ENCODE measurements at places on chromosomes 16 and 17.
A peak's percentile ranks its signal among the peaks of the same experiment; 100 is the strongest.

- no peak for DNase-seq
These were observed 26.8 kb upstream of the SLC5A10 start for GRCh38 chr17:18925187-18925586.

GRCh38 chr16:69542974-69543373, 22.8 kb upstream of the NFAT5 start:
- DNase-seq = no peak

- DNase-seq = peak; percentile 100
These were observed at the start of gene CLTC for GRCh38 chr17:59619298-59620063. Gene CLTC (plus strand): TSS chr17:59619895. CDS start chr17:59620132, 237 bp downstream.

DNA sequence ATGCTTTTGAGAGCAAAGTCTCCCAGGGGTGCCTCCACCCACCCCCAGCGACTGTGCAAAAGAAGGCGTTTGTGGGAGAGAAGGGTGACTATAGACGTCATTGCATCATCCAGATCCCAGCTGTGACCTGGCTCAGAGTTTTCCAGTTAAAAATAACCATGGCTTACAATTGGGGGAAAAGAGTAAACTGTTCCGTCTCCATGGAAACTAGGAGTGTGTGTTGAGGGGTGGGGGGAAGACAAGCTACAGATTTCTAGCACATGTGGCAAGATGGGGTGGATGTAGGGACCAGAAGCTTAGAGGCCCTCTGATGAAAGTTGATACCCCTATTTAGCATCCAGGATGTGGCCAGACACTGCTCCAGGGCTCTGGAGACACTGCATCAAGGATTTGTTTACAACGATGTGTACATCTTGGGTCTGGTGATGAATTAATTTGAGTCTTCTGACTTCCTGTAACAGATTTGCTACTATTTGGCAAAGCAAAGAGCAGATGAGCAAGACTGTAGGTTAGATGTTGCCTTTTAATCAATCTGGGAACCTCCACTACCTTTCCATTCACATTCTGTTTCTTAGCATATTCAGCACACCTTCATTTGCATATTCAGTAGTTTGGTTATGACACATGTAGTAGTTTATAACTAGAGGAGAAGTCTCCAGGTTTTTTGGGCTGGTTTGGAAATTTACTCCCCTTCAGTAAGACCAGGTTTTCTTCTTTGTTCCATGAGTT, 6.2 kb upstream of the DUSP14 start:
- DNase-seq = peak; percentile 92

- DNase-seq = no peak
These were observed 3.7 kb upstream of the DHX33 start for GRCh38 chr17:5472511-5472910.

GRCh38 chr16:81744911-81745310, 34.2 kb upstream of the PLCG2 start:
- DNase-seq = no peak

GRCh38 chr17:82963104-82963950, 116.1 kb upstream of the METRNL start:
- no peak for DNase-seq

GRCh38 chr17:64504769-64505339, 1.2 kb downstream of the DDX5 start:
- no peak for DNase-seq

GRCh38 chr16:49116873-49117272, 164.8 kb downstream of the CBLN1 start:
- DNase-seq = no peak

DNA sequence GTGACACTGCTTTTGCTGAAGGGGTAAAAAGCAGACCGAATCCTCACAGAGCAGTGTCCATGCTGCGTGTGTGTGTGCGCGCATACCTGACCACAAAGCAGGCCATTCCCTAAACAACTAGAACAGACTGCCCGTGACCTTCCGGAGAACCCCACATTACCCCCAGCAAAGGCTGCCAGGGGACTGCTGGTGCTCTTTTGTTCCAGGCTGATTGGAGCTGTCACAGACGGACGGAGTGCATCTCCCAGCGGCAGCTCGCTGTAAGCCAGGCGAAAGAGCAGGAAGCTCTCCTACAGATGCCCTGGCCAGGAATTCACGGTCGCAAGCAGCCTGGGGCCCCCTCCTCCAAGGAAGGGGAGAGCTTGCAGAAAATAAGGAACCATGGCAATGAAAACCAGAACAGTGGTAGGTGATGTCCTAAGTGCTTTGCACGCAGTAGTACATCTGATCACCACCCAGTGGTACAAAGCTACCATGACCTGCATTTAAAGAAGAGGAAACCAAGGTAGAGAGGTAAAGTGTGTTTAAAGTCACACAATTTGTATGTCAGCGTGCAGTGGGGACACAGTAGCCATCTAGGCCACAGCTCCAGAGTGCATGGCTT, 153.4 kb upstream of the DYNLRB2 start:
- DNase-seq = no peak

DNA sequence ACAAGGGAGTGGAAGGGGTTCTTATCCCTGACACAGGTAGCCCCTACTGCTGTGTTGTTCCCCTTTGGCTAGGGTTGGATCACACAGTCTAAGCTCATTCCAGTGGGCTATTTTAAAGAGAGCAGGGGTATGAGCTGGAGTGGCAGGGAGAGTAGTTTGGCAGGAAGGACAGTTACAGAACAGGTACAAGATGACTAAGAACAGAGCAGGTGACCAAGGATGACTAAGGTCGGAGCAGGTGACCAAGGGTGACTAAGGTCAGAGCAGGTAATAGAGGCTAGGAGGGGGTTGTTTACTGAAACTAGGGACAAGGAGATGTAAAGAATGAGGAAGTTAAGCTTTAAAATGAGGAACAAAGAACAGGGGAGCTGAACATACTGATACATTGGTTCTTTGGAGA, 58.8 kb downstream of the UTP18 start:
- DNase-seq = no peak

- peak; percentile 35 for DNase-seq
These were observed 230.9 kb downstream of the MRTFB start for GRCh38 chr16:14302031-14302398.

DNA sequence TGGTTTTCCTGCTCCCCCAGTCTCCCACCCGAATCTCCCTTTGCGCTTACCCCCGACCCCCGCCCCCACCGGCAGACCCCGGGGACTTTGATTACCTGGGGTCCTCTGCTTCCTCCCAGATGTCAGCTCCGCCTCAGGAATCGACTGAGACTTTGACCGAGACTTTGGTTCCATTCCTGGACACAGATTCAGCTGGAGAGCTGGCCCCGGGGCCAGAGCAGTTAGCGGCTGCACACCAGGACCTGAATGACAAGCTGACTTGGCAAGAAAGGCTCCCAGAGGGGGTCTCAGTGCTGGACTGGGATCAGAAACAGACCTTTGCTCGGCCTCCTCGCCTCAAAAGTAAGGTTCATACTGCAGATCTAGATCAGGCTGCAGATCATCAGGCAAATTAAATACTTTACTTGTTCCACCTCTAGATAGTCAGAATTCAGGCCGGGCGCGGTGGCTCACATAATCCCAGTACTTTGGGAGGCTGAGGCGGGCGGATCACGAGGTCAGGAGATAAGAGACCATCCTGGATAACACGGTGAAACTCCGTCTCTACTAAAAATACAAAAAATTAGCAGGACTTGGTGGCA, 60.3 kb upstream of the FBXO47 start:
- DNase-seq = no peak

DNA sequence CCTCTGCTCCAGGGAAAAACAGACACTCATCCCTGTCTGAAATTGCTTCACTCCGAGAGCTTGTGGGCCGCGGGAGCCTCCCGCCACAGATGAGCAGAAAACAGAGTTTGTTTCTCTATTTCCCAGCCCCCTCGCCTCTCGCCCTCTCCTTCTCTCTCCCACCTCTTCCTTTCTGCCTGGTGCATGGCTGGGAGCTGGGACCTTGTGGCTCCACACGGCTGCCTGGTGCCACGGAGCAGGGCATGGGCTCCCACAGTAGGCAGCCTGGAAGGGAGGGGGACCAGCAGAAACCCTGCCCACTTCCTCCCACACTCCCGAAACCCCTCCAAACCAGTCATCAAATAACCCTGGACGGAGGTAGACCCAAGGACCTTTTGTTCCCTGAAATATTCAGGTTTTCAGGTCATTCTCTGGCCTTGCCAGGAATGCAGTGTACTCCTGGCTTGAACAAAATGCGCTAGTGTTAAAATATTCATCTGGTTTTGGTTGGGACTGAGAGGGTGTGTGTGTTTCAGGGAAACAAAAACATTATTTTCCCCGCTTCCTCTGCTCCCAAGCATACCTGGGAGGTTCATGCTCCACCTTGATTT, 204.9 kb downstream of the C16orf78 start:
- DNase-seq = no peak

DNA sequence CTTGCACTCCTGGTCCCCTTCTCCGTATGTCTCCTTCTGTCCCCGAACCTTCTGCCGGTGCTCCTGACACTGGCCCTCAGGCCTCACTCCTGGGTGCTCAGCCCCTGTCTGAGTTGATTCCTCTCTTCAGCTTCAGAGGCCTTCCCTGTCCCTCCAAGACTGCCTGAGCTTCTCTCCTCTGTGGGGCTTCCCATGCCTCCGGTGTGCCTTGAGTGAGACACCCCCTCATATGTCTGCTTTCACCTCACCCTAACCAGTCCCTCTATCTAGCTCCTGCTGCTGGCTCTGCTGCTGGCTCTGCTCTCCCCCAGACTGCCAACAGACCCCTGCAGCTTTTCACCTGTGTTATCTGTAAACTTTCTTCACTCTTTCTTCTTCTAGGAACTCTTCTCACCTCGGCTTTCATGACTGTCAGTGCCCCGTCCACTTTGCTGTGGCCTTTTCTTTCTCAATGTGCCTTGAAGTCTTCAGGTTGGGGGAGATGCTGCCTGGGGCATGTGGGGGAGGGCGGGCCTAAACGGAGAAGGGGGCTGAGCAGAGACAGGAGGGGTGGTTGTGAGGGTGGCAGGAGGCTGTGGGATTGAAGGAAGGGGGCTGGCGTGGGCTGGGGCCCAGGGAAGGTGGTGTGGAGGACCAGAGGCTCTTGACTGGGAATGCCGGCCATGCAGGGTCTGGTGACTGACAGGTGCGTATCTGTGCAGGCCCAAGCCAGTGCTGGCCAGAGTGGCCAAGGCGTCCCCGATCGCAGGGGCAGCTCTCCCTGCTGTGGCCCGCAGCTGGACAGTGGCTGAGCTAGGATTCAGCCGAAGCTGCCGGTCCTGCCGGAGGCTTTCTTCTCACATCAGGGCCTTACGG, 81.3 kb downstream of the METRNL start:
- DNase-seq = no peak

- DNase-seq = peak; percentile 91
These were observed 11.3 kb downstream of the CA5A start for GRCh38 chr16:87924811-87925670.

DNA sequence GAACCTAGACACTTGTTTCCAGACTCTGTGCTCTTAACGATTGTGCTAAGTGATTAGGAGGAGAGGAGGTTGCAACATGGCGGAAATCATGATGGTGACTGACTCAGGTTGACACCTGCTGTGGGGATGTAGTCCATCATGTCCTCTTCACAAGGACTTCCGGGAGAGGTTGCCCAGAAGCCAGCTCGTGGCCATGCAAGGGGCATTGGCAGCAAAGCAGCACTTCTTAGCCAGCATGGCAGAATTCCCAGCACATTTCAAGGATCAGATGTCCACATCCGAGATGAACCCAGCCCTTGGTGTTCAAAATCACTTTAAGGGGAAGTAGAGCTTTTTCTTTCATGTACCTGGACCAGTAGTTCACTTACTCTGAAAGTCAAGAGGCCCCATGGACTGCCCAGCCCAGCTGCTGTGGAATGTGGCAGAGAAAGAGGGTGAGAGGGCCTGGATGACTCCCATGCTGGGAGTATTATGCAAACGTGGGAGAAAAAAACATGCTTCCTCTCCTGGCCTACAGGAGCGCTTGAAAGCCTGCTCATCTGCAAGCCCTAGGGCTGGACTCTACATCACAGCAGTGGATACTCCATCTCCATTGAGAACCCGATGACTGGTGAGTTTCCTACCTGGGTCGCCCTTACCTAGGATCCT, 65.5 kb downstream of the IRX6 start:
- no peak for DNase-seq

DNA sequence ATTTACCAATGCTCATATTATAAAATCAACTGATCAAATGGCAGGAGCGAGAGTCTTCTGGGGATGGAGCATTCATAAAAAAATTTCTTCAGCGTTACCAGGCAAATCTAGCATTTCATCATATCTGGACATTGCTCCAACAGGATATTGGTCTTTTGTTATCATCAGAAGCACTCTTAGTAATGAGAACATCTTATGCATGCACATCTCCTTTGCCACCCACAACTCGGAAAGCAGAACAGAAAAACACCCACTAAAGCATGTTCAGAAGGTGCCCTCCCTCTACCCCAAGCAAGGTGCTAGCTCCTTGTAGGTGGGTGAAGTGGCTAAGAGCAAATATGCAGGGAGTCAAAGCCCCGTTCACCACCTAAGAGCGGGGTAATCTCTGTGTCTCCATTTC, 18.9 kb downstream of the ARHGAP17 start:
- DNase-seq = no peak

DNA sequence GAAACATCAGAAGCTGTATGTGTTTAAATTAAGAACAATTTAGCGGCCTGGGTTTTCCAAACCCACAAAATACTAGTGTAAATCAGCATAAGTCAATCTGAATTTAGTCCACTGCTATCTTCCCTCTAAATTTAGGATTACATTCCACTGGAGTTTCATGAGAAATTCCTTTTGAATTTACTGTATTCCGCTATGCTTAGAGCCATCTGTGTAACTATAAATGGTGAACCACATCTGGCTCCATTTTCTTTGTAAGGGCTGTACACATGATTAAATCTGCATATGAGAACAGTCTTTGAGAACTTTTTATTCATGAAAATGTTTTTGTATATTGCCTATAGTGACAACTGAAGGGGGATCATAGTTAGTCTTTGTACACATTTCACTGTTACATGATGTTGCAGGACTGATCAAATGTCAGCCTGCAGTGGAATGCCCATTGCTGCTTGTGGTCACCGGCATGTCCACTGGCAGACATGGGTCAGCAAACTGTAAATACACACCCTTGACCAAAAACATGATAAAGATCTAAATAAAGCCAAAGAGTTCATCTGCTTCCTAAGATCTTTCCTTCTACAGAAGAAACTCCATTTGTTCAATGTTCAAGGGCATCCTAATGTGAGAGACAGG, 36.8 kb downstream of the RPGRIP1L start:
- no peak for DNase-seq

- DNase-seq = no peak
These were observed at the start of gene SULT1A1 for GRCh38 chr16:28609631-28610594. Gene SULT1A1 (minus strand): TSS chr16:28610044. CDS start chr16:28608855, 1,189 bp downstream.

- no peak for DNase-seq
These were observed 17.1 kb downstream of the MPRIP start for GRCh38 chr17:17059301-17059890.

GRCh38 chr16:88744577-88745521, 38.5 kb downstream of the CTU2 start:
- DNase-seq = no peak

DNA sequence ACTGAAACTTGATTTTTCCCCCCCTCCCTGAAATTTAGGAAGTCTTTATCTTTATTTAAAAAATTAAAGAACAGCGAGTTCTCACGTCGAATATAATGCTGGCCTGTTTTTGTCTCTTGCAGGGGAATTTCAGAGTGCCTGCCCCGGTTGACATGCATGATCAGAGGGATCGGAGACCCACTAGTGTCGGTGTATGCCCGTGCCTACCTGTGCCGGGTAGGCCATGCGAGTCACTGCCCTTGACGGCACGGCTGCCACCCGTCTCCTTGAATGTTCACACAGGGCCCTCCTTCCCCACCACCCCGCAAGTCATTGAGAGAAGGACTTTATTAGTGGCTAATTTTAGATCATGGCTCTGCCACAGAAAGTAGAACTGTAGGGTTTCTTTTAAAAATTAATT, 54.7 kb downstream of the VPS35L start:
- no peak for DNase-seq
